ENCODE measurements at places on chromosomes 12 and 14. TPM values are rescaled to one million over a fixed set of nuclear protein-coding genes. Genes with fewer than 3 reads are reported as not detected.

The TTC6 gene
- total RNA-seq, result 0.44 TPM

- H3K36me3 ChIP-seq, result peaks cover 6% of the 10 kb centered on the region
- no peak overlapping the region for H3K4me3 ChIP-seq
- H3K4me1 ChIP-seq, result peaks cover 10% of the 10 kb centered on the region
- DNase-seq, result no peak
These were observed 10.0 kb downstream of the LHX5 start for GRCh38 chr12:113461666-113462065.

DNA sequence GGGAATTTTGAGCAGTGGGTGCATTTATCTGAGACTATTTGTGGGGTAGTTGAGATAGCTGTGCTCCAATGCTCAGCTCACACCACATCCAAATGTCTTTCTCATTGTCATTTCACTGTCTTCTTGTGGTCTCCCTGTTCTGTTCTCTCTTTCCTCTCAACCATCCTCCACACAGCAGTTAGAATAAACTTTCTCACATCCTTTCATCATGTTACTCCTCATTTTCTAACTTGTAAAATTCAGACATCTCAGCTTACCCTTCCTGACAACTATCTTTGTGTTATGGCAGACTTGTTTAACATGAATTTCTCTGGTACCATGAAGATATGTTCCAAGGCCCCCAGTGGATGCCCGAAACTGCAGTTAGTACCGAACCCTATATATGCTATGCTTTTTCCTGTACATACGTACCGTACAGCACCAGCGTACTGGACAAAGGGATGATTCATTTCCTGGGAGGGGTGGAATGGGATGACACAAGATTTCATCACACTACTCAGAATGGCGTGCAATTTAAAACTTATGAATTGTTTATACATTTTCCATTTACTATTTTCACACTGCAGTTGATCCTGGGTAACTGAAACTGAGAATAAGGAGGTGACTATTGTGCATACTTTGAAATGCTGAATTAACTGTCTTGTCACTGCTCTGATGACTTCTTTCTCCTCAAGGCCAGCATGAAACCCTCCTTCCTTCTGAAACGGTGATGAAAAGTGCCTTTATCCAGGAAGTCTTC lies 177.1 kb upstream of the SLC38A2 start:
- H3K4me1 ChIP-seq, result peaks cover 2% of the 10 kb centered on the region
- peaks cover 5% of the 10 kb centered on the region for H3K36me3 ChIP-seq
- no peak for DNase-seq

- H3K27ac ChIP-seq, result no peak overlapping the region
- H3K27me3 ChIP-seq, result no peaks in the 10 kb centered on the region
- no peaks in the 10 kb centered on the region for H3K36me3 ChIP-seq
- no peak for DNase-seq
- H3K4me3 ChIP-seq, result no peak overlapping the region
- no peaks in the 10 kb centered on the region for H3K4me1 ChIP-seq
These were observed 396.0 kb upstream of the MIS18BP1 start for GRCh38 chr14:45649051-45649450.

DNA sequence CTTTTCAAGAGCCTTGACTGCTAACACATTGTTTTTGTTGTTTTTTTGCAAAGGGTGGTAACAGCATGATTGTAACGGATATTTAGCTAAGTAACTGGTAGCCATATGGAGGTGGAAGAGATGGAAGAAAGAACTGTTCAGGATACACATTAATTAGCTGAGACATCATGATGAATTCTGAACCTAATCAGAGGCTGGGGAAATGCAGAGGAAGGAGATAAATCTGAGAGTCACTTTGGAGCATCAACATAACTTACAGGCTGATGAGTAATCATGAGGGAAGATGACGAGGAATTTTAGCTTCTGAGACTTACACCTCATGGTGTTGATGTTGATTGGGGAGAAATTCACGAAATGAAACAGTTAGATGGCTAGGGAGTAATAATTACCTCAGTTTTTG lies 62.3 kb downstream of the NIN start:
- no peak overlapping the region for H3K4me3 ChIP-seq
- DNase-seq, result no peak
- H3K36me3 ChIP-seq, result peaks cover 8% of the 10 kb centered on the region
- H3K27ac ChIP-seq, result no peak overlapping the region

DNA sequence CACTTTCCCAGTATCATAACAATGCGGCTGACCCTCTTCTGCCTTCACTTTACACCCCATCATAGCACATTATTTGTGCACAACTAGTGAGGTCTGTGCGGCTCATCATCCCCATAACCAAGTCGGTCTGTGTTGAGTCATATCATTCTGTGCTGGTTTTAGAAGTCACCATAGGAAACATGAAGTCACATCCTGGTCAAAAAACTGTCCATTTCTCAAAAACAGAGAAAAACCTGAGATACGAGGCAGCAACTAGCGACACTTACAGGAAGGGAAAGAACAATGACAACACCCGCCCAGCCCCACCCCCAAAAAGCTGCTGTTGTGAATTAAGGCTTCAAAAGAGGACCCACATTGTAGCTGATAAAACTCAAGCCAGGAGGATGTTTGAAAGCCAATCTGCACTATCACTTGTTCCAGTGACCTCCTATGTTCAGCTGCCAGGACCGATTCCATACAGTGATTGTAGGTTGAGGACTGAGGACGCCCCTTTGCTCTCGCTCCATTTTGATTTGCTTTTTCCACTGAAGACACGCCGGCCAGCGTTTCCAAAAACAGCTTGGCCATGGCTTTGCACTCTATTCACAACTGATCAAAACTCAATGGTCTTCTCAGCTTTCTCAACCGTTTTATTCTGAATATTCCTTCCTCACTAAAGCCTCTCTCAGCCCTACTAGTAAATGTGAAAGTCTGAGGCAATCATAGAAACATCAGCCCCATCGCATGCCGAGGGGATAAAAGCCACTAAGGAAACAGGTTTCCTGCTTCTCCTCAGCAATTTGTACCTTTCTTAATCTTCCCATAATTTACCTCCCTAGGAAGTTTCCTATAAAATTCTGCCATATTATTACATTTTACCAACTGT lies 87.5 kb downstream of the DUSP16 start:
- no peak overlapping the region for H3K27ac ChIP-seq
- no peak overlapping the region for H3K4me3 ChIP-seq
- H3K27me3 ChIP-seq, result peaks cover 3% of the 10 kb centered on the region
- peaks cover 18% of the 10 kb centered on the region for H3K36me3 ChIP-seq
- H3K4me1 ChIP-seq, result no peaks in the 10 kb centered on the region

The SCN8A gene
- total RNA-seq, result 47.6 TPM

The VASH1 gene
- total RNA-seq, result 149 TPM

- H3K4me3 ChIP-seq, result no peak overlapping the region
- H3K36me3 ChIP-seq, result no peaks in the 10 kb centered on the region
- H3K27ac ChIP-seq, result no peak overlapping the region
- no peak for DNase-seq
These were observed 56.9 kb upstream of the TCL1A start for GRCh38 chr14:95770777-95771176.

DNA sequence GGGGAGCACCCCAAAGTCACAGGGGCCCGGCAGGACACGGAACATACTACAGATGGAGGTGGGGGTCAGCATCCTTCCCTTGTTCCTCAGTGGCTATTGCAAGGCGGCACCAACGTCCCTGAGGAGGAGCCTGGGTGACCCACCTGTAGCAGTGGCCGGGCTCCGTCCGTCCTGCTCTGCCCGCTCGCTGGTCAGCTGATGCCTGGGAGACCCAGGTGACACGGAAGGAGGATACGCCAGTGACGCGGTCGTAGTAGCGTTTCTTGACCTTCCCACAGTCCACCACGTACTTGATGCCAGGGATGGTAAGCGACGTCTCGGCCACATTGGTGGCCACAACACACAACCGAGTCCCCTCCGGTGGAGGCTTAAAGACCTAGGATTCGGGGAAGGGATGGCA lies 24.7 kb downstream of the DHX37 start:
- no peak for DNase-seq
- H3K27ac ChIP-seq, result no peak overlapping the region
- H3K4me3 ChIP-seq, result no peak overlapping the region
- no peaks in the 10 kb centered on the region for H3K36me3 ChIP-seq

- no peaks in the 10 kb centered on the region for H3K36me3 ChIP-seq
- H3K27me3 ChIP-seq, result no peaks in the 10 kb centered on the region
- H3K4me1 ChIP-seq, result no peaks in the 10 kb centered on the region
- H3K4me3 ChIP-seq, result no peak overlapping the region
These were observed 42.4 kb downstream of the TRIP11 start for GRCh38 chr14:91997492-91997891.

DNA sequence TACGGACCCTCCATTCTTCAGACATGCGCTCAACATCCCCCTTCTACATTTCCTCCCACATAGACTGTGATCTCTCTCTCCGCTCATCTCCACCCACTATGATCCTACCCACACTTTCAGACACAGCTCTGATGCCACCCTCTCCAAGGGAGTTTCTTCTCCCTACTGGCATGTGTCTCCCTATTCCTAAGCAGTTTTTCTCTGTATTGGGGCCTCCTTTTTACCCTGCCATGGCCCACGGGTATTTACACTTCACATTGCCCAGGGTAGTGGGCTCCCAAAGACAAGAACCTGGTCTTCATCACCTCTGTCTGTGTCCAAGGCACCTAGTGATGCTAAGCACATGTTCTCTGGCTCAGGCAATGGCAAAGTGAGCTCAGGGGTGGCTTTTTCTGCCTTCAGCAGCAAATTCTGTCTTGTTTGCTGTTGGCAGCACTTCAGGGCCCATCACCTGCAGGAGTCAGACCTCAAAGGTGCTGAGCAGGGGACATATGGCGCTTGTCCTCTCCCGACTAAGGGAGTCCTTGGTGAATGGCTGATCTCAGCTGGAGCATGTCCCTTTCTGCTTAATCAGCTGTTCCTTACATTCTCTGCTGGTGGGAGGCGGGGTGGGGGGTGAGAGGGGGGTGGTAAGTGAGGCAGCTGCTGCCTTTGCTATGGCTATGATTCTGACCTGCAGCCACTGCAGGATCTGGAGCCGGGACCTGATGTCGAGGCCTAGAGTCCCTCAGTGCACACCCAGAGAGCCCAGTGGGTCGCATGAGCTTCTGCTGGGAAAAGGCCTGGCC lies 256.8 kb downstream of the PCNX1 start:
- H3K4me1 ChIP-seq, result no peaks in the 10 kb centered on the region
- H3K4me3 ChIP-seq, result no peak overlapping the region
- H3K36me3 ChIP-seq, result peaks cover 4% of the 10 kb centered on the region
- H3K27me3 ChIP-seq, result peaks cover 2% of the 10 kb centered on the region
- no peak for DNase-seq

The PPP4R4 gene
- total RNA-seq, result 1.6 TPM

The FAM181A gene
- total RNA-seq, result not detected

- H3K27me3 ChIP-seq, result no peaks in the 10 kb centered on the region
- no peaks in the 10 kb centered on the region for H3K36me3 ChIP-seq
- H3K4me3 ChIP-seq, result no peak overlapping the region
- no peak overlapping the region for H3K27ac ChIP-seq
- H3K4me1 ChIP-seq, result no peaks in the 10 kb centered on the region
- DNase-seq, result no peak
These were observed 476.1 kb upstream of the SYT1 start for GRCh38 chr12:78388461-78388860.

The RNASE3 gene
- total RNA-seq, result not detected

DNA sequence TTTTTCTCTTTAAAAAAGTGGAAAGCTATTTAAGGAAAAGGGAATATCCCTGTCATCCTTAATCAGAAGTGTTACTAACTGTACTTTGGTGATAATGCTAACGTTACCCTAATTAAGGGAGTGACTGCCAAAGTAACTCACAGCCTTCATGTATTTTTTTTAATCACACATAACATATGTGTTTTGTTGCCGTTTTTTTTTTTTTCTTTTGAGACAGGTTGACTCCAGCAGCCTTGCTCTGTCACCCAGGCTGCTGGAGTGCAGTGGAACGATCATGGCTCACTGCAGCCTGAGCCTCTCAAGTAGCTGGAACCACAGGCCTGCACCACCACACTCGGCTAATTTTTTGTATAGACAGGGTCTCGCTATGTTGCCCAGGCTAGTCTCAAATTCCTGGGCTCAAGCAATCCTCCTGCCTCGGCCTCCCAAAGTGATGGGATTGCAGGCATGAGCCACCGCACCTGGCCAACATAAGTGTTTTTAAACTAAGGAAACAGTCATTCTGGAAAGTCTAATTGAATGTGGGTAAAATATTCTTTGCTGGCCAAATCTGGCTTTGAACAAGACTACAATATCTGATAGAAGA lies 56.5 kb downstream of the HECTD4 start:
- no peaks in the 10 kb centered on the region for H3K27me3 ChIP-seq
- H3K36me3 ChIP-seq, result no peaks in the 10 kb centered on the region
- peaks cover 10% of the 10 kb centered on the region for H3K4me1 ChIP-seq
- H3K4me3 ChIP-seq, result no peak overlapping the region
- H3K27ac ChIP-seq, result peak overlapping the region; percentile 42
- no peak for DNase-seq

The ABCD2 gene
- 4.2 TPM for total RNA-seq

DNA sequence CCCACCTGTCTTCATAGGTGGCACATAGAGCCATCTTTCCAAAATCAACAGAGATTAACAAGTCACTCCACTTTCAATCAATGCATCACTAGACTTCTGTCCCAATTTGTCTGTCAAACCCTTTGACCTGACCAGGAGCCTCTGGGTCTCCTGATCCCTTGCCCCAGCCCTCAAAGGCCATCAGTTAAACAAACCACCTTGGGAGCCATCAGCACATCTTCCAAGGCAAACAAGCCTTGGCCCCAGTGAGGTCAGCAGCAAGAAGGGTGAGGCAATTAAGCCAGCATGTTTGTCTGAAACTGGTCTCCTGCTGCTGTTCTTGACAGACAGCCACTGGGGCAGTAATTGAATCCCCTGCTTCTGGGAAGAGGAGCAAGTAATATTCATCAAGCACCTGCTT lies 742.8 kb upstream of the TBX3 start:
- no peak overlapping the region for H3K4me3 ChIP-seq
- DNase-seq, result no peak
- no peaks in the 10 kb centered on the region for H3K4me1 ChIP-seq
- peaks cover 5% of the 10 kb centered on the region for H3K36me3 ChIP-seq

DNA sequence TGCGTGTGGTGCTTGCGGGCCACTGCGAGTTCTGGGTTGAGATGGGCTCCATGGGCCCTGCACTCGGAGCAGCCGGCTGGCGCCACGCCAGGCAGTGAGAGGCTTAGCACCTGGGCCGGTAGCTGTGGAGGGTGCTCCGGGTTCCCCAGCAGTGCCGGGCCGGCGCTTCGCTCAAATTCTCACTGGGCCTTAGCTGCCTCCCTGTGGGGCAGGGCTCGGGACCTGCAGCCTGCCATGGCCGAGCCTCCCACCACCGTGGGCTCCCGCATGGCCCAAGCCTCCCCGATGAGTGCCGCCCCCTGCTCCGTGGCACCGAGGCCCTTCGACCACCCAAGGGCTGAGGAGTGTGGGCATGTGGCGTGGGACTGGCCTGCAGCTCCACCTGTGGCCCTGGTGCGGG lies 375.7 kb downstream of the NELL2 start:
- peaks cover 3% of the 10 kb centered on the region for H3K27me3 ChIP-seq

DNA sequence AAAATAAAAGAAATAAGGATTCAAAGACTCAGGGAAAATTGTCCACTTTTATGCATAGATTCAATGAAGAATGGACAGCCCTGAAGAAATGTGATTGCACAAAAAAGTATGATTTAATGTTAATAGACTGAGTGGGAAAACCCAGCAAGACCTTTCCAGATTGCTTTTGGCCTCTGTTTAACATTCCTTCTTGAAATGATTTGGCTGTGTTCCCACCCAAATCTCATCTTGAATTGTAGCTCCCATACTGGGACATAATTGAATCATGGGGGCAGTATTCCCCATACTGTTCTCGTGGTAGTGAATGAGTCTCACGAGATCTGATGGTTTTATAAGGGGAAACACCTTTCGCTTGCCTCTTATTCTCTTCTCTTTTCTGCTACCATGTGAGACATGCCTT lies 1316.9 kb upstream of the SEL1L start:
- no peaks in the 10 kb centered on the region for H3K27me3 ChIP-seq
- no peak overlapping the region for H3K27ac ChIP-seq
- no peak for DNase-seq
- H3K4me1 ChIP-seq, result no peaks in the 10 kb centered on the region
- no peak overlapping the region for H3K4me3 ChIP-seq
